Lung (tissue), 17 donors: ENCODE measurements at places on chromosomes 3 and 15. TPM values are rescaled to one million over a fixed set of nuclear protein-coding genes. Genes with fewer than 3 reads are reported as not detected.
A peak's percentile ranks its signal among the peaks of the same experiment; 100 is the strongest.

DNA sequence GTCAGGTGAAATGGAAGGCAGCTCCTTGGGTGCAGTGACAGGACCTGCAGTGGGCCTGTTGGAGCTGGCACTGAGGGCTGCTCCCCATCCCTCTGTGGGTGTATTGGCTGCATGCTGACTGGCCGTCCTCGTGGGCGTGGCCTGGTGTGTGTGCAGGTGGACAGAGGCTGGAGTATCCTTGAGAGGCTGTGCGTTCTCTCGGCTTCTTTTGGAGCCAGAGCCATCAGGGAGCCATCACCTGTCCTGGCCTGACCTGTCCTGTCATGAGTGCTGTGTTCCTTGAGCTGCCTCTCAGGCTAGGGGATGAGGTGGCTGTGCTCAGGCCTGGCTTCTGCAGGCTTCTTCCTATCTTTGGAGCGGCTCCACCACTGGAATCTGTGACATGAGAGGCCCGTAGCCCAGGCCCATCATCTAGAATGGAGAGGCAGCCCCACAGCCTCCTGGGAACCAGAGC, 61.5 kb downstream of the APBA2 start:
- no peak for DNase-seq

DNA sequence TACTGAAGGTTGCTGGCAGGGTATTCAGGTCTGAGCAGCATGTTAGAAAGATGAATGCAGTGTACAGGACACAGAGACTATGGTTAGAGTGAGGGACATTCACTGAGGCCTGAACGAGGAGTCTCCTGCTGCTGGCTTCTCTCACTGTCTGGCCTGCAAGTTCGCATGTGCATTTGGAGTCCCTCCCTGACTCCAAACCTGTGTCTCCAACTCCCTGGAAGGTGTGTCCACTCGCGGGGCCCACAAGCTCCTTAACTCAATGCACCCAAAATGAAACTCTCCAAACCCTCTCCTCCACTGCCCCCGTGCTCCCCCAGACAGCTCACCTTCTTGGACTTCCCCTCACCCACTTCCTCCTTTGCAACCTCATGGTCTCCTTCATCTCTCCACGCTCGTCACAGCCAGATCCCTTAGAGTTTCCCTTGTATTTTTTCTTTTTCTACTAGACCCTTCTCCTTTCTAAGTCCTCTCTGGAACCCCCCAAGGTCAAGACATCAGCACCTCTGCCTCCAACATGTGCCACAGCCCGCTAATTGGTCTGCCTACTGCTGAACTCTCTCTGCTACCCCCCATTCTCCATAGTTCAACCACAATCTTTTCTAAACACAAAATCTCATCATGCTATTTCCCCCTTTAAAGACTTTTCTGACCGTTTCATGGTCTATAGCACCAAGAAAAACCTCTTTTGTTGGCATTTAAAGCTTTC, 58.3 kb downstream of the HES1 start:
- no peak for DNase-seq

- no peak for DNase-seq
Measured at GRCh38 chr3:155444771-155445170, 151.3 kb upstream of the STRIT1 start.

DNA sequence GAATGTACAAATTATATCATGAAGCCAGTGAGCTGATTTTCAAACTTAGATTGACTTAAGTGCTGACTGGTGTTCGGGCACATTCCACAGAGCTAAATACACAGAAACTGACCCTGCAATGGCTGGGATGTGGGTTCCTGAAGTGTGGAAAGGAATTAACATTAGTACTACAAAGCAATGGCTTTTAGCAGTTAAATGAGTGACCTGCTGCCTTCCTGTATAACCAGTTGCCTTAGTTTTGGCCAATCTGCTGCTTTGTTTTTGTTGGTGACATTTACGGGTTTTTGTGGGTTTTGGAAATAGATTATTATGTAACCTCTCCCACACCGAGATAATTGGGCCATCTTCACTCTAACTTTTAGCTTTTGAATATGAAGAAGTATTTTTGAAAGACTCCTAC, 2.4 kb upstream of the SKIC8 start:
- peak; percentile 74 for DNase-seq

GRCh38 chr3:23320586-23321570, 117.8 kb downstream of the UBE2E2 start:
- DNase-seq = no peak

DNA sequence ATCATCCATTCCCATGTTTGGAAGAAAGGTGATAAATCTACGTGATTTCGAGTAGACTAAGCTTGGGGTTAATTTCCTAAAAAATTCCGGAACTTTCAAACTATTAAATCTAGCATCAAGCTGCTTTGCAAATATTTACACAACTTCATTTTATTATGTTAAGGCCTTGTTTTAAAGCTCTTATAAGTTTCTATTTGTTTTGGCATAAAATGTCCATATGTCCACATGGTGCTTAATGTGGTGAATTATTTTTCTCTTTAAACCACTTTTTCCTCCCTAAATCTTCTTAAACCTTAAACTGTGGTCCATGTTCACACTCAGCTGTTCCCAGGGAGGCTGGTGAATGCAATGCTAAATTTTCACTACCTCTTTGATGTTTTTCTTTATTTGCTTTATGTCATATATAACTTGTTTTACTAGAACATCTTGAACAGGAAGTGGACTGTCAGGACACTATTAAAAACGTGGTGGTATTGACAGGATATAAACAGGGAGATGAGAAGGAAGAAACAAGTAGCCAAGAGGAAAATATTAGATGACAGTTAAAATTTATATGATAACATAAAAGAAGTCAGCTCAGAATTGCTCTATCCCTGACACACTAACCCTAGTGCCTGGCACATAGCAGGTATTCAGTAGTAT, 72.5 kb upstream of the AGTR1 start:
- no peak for DNase-seq

- DNase-seq = peak; percentile 54
Measured at GRCh38 chr3:67790043-67790442, 135.6 kb upstream of the SUCLG2 start.

- DNase-seq = no peak
Measured at GRCh38 chr3:54223063-54223462, 100.7 kb downstream of the CACNA2D3 start.

DNA sequence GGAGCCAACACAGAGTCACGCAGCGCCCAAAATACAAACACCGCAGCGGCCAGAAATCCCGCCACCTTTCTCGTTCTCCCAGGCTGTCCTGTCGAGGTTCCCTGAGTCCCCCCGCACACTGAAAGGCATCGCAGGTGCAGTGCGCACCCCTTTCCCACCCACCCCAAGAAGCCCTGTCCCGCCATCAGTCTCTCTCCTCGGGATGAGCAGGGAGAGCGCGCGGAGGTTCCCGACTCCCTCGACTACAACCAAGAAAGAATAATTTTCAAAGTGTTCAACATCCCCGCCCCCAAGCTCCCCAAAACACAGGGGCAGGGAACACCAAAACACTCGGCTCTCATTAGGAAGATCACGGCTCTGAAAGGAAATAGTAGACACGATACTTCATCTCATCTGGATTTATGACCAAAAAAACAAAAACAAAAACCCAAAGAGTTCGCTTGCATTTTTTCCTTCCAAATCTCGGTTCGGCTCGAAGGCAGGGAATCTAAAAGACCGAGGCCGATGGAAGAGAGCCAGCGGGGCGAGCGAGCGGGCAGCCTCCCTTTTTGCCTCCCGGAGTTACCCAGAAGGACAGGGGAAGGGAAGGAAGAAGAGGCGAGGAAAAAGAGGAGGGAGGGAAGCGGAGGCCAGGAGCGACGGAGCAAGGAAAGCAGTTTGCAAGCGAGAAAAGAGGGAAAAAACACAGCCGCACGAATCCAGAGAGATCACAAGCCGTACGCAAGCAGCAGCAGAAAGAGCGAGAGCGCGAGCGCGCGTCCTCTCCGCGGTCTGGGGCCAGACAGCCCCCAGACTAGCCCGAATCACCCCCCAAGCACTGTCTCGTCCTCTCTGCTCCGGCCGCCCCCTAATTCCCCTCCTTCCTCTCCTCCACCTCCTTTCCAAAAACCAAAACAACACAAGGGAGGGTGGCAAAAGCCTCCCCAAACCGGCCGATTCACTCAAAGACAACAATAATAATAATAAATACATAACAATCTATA, 808 bp downstream of the BCL6 start:
- DNase-seq = peak; percentile 90

GRCh38 chr3:55604402-55604801, 117.3 kb upstream of the WNT5A start:
- no peak for DNase-seq

DNA sequence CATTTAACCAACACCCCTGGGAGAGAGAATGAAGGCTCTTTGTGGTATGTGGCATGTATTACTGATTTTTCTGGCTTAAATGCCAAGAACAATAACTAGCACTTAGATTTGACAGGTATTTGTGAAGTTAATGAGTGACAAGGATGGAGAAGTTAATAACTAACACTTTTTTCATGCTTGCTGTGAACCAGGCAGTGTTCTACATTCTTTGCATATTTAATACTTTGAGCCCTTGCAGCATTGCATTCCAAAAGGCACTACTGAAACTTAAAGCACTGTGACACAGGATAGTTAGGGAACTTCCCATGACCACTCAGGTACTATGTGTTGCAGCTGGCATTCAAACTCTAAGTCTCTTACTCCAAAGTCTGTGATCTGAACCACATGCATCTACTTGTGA, 650.6 kb downstream of the ZPLD1 start:
- DNase-seq = peak; percentile 72

DNA sequence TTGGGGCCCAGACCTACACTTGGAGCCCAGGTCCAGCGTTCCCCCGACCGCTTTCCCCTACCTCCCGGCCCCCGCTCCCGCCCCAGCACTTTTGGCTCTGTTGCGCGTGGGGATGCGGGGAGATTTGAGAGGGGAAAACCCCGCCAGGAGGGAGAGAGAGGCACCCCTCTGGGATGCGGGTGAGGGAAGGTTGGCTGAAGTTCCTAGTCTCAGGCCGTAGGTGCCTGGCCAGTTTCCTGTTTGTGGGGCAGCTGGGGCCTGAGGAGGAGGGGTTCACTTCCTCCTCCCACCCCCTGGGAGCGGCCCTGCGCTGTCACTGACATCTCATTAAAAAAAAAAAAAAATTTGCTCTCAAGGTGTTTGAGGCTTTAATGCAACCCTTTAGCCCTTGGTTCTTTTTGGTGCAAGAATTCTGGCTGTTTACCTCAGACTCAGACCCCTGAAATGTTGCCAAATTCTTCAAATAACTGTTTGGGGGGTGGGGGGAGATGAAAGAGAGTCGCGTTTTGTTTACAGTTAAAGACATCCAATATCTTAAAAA, 2.6 kb downstream of the FAM43A start:
- peak; percentile 85 for DNase-seq

EIF5A2 gene
- 4.6 TPM for polyA plus RNA-seq

DNAJA4 gene
- polyA plus RNA-seq = 19.3 TPM

DNA sequence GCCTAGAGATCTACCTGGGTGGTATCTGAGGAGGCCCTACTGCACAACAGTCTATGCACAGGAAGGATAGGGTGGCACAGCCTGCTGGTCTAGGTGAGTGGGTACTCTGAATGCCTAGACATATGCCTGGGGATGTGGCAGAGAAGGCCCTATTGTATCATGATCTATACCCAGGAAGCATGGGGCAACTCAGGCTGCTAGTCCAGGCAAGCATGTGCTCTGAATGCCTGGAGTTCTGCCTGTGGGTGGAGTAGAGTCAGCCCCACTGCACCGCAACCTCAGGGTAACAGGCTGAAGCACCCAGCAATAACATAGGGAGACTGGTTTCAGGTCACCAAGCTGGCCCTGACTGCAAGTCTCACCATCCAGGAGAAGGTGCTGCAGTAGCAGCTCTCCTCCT, 224.7 kb downstream of the MFSD1 start:
- DNase-seq = no peak

DNA sequence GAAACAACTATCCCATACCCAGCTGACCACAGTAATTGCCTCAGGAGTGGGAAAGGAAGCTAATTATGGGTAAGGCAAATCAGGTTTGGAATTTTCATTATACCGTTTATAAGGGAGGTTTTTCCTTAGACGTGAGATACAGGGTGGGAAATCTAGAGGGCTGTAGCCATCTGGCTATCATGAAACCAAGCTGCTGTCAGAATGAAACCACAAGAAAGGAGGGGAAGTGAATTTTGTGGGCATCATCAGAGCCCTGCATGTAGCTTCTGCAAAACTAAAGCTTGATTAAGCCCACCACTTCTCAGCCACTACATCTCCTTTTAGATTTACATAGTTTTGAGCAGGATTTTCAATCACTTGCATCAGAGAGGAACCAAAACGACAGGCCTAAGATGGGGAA, 893.5 kb downstream of the TUSC7 start:
- no peak for DNase-seq

GRCh38 chr3:122661633-122662032, 19.0 kb upstream of the PARP14 start:
- no peak for DNase-seq

DNA sequence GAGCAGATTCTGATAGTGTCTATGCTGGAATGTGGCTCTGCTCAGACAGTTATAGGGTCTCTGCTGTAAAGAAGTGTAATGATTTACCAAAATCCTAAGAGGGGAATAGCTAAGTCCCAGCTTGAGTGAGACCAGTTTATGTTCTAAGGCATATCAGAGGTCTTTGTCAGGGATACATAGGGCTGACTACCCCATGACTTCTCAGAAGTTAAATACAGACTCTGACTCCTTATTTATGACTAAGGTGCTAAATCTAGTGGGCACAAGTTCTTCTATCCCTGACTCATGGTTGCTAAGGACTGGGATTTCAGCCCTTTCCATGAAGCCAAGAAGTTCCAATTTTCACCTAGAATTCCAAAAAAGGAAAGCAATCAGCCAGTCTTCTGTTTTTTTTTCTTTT, 192.6 kb upstream of the POU1F1 start:
- DNase-seq = no peak

GRCh38 chr15:56411122-56411749, 46.0 kb downstream of the TEX9 start:
- DNase-seq = no peak

GRCh38 chr15:60651734-60652141, 172.8 kb upstream of the ICE2 start:
- no peak for DNase-seq

CIDEC gene
- polyA plus RNA-seq = 0.08 TPM

ZBED2 gene
- polyA plus RNA-seq = 8.0 TPM

- peak; percentile 25 for DNase-seq
Measured at GRCh38 chr3:185420762-185421161, 57.8 kb downstream of the MAP3K13 start.

- no peak for DNase-seq
Measured at GRCh38 chr15:39478996-39479395, 101.9 kb upstream of the THBS1 start.

- DNase-seq = no peak
Measured at GRCh38 chr3:101527441-101527840, 14.4 kb upstream of the SENP7 start.

- no peak for DNase-seq
Measured at GRCh38 chr15:52518487-52519371, 10.0 kb downstream of the MYO5A start.

NPHP3 gene
- 5.9 TPM for polyA plus RNA-seq

CD200 gene
- 5.7 TPM for polyA plus RNA-seq
